ENCODE measurements at places on chromosomes 16 and 17.

DNA sequence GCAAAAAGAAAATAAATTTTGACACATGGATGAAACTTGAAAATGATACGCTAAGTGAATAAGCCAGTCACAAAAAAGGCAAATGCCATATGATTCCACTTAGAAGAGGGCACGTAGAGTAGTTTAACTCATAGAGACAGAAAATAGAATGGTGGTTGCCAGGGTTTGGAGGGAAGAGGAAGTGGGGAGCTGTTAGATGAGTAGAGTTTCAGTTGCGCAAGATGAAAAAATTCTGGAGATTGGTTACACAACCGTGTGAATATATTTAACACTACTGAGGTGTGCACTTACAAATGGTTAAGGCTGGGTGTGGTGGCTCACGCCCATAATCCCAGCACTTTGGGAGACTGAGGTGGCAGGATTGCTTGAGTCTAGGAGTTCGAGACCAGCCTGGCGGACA, 93.4 kb upstream of the TMEM132E start:
- DNase-seq = no peak

DNA sequence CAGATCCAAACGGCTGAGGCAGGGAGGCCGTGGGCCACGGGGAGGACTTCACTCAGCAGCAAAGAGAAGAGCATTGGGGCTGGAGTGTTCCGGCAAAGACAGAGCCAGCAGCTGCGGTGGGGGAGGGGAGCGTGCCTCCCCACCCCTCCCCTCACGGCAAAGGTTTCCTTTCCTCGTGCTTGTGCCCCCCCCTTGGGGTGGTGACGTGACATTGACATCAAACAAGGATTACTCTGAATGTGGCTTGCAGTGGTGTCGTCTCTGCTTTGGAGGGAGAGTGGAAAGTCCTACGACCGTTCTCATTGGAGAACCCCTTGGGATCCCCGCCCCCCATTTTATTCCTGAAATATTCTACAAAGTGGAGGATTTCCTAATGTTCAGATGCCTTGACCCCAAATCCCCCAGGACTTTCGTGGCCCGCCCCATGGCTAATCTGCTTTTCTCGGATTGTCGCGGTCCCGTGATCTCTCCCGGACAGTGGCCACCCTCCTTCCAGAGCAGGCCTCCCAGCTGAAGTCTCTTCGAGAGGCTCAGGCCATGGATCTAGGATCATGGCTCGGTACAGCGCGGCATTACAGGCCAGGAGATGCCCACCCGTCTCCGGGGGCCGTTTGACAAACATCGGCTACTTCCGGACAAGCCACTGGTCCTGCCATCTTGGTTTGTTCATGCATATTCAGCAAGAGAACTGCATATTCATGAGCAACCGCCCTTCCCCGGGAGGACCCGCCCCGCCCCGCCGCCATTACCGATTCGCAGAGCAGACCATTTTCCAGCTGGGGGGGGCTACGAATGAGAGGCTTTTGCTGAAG, 705 bp upstream of the POLR2A start:
- peak; percentile 97 for DNase-seq

DNA sequence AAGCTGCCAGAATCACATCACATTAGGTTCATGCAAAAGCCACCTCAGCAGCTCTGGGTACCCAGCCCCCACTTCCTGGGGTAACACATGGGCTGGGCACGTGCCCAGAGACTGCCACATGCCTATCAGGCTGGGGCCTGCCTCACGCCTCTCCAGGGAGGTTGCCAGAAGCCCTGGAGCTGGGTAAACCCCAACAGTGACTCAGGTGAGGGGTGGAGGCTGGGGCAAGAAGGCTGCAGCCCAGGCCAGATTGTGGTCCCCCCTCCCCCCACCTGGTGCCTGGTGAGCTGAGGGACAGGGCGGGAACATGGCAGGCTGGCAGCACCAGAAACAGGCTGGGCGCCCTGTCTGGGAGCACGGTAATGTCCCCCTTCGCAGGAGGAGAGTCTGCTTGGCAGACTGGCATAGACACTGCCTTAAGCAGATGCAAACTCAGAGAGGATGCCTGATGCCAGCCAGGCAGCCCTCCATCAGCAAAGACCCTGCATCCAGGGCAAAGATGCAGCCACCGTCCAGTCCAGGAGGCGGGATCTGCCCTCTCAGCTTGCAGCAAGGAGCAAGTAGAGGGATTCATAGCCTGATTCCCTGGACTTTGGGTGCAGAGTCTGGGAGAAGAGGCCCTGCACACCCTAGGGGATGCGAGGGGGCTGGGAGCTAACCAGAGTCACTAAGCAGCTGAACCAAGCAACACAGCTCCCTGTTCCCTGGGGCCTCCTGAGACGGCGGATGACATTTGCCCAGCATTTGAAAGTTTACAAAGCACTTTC, 28.8 kb downstream of the NGFR start:
- DNase-seq = peak; percentile 45

DNA sequence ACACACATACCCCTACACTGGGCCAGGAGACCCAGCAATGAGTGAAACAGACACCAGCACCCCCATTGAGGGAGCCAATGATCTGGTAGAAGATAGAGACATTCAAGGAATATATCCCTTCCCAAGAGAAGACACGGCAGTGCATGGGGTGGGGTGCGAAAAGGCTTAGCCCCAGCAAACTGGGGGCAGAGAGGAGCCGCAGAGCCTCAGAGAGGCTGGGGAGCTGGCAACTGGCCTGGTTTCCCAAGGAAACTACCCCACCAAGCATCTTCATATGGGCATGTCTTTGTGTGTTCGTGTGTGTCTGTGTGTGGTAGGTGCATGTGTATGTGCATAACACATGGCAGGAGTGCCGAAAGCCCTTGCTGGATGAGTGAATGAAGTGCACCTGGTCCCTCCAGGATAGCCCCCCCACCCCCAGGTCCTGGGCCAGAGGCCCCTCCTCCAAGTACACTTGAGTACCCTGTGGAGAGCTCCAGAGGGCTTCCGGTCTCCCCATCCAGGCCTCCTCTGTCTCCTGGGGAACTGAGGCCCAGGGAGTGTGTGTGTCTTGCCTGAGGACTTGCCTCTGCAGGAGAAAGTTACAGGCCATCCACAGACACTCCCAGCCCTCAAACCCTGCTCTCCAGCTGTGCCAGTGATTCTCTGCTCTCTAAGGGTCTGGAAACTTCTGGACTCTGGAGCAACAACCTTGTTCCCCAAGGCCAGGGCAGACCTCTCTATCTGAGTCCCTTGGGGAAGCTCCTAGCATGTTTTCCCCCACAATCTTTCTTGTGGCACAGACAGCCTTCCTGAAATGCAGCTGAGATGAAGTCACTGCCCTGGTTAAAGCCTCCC, 15.9 kb downstream of the TBX2 start:
- no peak for DNase-seq

DNA sequence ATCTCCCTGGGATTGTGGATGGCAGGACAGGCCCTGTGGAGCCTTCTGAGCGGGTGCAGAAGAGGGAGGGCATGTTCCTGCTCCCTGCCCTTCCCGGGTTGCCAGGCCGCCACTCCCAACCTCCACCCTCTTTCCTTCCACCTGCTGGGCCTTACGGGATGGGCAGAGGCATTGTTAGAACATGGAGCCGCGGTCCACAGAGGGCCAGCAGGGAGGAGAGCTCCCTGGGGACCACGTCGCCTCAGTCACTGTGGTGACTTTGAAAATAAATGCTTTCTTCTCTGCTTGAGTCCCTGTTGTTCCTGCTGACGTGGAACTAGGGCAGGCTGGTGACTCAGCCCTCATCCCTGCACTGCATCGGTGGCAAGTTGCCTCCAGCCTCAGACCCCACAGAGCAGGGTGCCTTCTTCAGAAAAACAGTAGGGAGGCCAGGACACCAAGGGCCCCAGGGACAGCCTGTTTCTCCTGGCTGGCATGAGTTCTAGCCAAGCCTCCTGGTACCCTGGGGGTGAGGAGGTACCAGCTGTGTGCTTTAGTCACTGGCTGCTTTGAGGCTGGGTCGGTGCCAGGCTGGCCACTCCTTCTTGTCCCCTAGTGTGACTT, 224.9 kb downstream of the SEC14L1 start:
- no peak for DNase-seq

- no peak for DNase-seq
These were observed 14.9 kb downstream of the USP7 start for GRCh38 chr16:8948831-8949230.

- DNase-seq = no peak
These were observed 102.7 kb downstream of the ABCC6 start for GRCh38 chr16:16120382-16121184.

DNA sequence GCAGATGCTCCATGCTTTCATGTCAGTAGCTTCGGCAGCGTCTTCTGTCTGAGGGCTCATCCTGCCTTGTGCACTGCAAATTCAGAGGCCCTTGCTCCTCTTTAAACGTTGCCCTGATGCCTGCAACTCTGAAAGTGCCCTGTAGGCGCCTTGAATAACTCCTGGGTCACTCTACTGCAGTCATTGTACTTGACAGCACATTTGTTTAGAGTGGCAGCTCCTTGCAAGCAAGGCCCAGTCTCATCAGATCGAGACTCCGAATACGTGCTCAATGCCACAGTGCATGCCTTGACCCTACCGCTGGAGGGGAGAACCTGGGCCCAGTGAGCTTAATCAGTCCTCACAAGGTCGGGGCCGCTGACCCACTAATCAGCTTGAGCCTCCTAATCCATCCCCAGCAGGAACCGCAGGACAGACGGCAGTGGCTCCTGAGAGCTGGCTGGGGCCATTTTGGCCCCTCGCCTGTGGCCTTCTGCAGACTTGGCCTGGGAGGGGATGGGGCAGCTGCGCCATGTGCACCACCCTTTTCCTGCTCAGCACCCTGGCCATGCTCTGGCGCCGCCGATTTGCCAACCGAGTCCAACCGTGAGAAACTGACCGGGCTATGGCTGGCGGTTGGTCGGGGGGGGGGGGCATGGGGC, at the start of gene PRCD:
PRCD (plus strand) TSS at position 414 of the 641 bp plus-strand sequence; CDS start at position 512, 98 bp downstream.
- no peak for DNase-seq
